Esophagus squamous epithelium (tissue), 5 donors: ENCODE measurements at places on chromosomes 2 and 18.

GRCh38 chr2:203566161-203566560 lies 31.1 kb upstream of the RAPH1 start:
- no peak for DNase-seq

- no peak for DNase-seq
Observed at GRCh38 chr2:110983133-110983532, 137.6 kb upstream of the BCL2L11 start.

GRCh38 chr2:113962692-113963480 lies 73.0 kb downstream of the ACTR3 start:
- DNase-seq: no peak

DNA sequence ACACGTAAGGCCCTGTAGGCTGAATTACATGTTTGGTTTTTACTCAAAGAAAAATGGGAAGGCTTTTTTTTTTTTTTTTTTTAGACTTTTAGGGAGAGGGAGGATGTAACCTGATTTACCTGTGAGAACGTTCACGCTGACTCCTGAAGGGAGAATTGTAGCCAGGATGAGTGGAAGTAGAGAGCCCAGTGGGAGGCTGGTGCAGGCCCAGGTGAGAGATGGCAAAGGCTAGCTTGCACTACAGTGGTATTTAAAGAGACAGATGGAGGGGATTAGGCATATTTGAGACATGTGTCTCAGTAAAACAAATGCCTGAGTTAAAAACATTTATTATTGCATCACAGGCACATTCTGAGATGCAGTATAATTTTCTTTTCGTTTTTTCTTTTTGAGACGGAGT lies 107.9 kb downstream of the CCDC85A start:
- no peak for DNase-seq

DNA sequence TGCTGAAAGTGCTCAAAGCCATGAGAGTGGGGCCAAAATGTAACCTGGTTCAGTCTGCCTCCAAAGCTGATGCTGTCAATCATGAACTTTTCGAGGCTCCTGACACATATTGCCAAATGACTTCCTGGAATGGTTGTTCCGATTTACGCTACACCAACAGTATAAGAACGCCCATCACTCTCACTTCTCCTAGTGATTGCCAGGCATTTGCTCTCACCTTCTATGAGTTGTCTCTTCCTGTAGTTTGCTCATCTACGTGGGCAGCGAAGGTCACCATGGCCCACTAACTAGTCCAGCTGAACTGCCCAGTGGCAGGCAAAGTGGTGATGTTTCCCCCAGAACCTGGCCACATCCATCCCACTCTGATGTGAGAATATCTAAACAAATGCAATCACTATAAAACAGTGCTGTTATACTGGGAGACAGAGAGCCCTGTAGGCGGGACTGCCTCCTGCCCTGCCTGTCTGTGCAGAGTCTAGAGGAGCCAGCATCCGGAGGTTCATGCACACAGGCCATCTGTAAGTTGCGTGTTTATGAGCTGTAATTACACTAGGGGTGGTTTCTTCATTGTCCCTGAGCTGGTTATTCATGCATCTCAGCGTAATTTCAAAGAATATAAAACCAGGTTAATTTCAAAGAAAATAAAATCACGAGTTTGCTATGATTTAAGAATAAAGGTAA lies 8.8 kb upstream of the CABLES1 start:
- DNase-seq: no peak

GRCh38 chr2:46870051-46870839 lies 45.4 kb downstream of the MCFD2 start:
- no peak for DNase-seq

DNA sequence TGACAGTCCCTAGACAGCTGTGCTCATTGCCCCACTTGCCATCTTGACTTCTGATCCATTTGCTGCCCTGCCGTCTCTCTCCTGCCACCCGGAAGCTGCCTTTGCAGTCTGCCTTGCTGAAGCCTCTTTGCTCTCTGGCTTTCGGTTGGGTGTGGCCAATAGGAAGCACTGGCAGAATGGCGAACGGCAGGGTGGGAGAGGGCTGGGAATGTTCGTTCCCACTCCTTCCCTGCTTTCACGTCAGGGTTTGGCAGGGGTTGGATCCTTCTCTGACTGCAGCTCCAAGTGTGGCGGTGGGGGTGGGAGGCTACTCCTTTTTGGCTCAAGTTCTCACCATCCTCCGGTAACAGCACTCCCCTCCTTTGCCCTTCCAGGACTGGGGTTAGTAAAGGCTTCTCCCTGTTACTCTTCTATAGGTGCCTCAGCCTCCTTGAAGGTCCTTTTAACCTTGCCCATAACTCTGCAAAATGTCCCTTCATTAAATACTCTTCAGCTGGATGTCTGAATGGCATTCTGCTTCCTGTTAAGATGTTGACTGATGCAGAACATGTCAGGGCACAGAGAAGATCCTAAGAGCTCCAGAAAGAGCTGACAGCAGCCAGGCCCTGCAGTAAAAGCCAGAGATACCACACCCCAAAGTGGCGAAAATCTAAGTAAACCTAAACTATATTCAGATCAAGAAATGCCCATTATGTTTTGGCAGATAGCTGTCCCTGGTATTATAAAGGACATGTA lies 299.7 kb downstream of the CDCA7 start:
- no peak for DNase-seq

- no peak for DNase-seq
Observed at GRCh38 chr18:8662560-8663255, 42.6 kb upstream of the MTCL1 start.

GRCh38 chr2:218397820-218398436 lies 1.7 kb upstream of the CTDSP1 start:
- DNase-seq: no peak

GRCh38 chr2:48728295-48728694 lies 27.2 kb downstream of the LHCGR start:
- DNase-seq: no peak

DNA sequence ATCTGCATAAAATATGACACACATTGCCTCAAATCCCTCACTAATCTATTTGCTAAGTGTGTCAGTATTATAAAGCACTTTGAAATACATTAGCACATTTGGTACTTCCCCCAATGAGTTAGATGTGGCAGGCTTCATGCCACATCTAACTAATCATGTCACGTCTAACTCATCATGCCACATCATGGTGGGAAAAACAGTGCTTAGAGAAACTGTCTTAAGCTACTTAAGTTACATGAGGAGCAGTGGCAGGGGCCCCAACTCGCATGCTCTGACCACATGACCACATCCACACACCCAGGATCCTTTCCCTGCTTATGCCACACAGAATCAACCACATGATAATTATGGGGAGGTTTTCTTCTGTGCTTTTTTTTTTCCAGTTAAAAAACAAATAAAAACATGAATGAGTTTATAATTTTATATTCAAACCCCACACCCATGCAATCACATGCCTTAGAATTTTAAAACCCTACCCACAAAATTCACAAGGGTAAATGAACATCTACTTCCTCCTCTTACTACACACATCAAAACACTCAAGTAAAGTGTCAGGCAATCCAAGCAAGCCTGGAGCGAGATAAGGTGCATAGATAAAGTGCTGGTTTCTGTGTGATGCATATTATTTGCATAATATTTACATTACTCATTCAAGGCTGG lies 1.6 kb downstream of the ABCA12 start:
- DNase-seq: no peak

DNA sequence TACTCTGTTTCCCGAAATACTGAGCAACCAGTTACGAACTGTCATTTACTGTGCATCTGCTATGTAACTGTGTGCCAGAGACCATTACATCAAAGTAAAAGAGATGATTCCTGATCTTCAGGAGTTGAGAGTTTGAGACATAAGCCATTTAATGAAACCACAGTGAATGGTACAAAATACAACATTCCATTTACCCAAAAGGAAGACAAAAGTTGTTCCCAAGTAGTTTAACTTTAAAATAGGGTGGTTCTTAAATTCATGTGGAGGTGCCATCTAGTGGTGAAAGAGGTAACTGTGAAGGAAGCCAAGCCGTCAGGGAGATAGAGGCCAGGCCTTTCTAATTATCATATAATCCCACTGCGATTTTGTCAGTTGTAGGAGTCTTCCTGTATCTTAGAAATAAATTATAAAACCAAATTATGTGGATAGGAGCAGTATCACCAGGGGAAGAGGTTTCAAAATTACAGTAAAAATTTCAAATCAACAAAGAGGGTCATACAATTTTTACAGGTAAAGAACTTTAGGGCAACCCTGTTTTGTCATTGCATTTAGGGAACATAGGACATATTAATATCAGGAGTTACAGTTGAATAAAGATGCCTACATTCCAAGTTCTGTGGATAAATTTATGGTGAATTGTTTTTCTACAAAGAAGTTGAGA lies 67.7 kb downstream of the EPAS1 start:
- DNase-seq: no peak

GRCh38 chr2:233418052-233418760 lies 63.9 kb downstream of the DGKD start:
- no peak for DNase-seq

DNA sequence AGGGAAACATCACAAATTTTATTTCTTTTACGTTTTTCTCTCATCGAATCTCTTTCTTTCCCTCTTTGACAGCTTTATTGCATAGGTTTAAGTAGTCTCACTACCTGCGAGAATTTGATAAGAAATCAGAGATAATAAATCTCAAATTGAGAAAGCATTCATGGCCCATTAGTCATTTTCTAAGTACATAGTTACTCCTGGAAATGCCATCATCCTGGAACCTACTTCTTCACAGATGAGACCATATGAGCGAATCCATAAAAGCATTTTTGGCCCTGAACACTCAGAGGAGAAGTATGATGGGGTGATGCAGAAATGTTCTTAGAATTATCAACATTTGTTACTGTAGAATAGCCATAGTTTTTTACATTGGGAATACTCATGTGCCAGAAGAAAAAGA lies 138.0 kb upstream of the ARHGAP28 start:
- DNase-seq: no peak
